ENCODE measurements at places on chromosomes 3 and 15.

DNA sequence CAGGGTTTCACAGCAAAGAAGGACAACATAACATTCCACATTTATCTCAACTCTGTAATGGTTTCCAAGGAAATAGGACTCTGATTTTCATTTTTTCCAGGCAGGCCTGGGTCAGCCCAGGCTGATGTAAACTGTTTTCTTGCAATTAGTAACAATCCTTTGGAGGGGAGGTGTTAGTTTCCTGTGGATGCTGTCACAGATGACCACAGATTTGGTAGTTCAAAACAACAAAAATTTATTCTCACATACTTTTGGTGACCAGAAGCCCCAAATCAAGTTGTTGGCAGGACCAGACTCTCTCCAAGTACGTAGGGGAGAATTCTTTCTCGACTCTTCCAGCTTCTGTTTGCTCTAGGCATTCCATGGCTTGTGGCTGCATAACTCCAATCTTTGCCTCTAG, 88.0 kb downstream of the EDEM1 start:
- DNase-seq = no peak

GRCh38 chr3:57729334-57730045, 26.6 kb upstream of the SLMAP start:
- no peak for DNase-seq

DNA sequence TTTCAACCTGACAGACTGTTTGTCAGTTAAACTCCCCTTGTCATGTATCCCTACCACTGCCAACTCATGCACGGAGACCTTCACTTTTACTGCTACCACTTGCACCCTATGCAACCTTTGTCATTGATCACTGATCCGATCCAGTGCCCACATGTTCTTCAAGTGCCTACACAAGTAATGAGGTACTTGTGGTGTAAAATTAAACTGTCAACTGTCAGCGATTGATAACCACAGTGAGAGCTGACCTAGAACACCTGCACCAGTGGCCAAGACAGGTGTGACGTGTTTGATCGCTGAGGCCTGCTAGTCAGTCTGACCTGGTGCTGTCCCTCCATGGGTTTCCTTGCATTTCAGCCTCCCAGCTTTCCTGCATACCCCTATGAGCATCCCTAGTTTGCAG, 55.6 kb downstream of the MECOM start:
- no peak for DNase-seq

DNA sequence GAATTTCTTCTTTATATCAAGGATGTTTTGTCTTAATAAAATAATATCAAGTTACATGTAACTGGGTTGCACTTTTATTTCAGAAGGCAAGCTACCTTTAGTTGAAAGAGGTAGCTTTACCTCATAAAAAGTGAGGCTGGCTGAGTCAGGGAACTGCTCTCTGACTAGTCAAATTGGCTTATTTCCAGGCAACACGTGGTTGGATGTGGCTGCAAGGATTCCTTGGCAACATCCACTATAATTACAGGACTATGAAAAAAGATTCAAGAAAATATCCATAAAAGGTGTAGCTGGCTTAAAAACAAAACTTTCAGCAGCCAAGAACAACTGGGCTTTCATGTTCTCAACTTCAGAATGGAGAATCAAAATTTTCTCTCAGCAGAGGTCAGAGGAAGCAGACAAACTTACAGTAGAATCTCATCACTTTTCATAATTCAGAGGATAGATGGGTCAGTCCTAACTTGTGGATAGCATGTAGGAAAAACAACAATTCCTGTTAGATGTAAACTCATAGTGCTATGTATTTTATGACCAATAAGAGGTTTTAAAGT, 779.1 kb downstream of the MECOM start:
- DNase-seq = peak; percentile 70

DNA sequence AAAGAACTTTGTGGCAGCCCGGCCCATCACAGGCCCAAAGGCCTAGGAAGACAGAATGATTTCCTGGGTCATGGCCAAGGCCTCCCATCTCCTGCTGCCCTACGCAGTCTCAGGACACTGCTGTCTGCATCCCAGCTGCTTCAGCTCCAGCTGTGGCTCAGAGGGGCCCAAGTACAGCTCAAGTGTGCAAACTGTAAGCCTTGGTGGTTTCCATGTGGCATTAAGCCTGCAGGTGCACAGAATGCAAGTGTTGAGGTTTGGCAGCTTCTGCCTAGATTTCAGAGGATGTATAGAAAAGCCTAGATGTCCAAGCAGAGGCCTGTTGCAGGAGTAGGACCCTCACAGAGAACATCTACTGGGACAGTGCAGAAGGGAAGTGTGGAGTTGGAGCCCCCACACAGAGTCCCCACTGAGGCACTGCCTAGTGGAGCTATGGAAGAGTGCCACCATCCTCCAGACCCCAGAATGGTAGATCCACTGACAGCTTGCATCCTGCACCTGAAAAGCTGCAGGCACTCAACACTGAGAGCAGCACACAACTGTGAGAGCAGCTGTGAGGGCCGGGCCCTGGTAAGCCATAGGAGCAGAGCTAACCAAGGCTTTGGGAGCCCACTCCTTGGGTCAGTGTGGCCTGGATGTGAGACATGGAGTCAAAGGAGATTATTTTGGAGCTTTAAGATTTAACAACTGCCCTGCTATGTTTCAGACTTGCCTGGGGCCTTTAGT, 208.2 kb upstream of the CMC1 start:
- no peak for DNase-seq

DNA sequence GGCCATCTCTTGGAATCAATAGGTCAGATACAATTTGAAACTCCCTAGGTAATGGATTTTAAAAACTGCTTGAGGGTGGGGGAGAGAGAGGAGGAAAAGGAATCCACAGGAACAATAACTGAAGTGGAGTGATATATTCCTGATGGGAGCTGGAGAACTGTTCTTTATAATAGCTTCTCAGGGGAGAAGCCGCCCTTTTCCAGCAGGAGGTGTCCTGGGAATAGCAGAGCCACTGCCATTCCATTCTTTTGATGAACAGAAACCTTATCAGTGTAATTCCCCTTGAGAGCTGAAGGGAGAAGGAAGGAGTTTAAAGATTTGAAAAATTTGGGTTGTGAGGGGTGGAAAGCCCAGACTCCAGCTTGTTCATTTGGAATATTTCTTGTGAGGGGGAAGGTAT, 504.9 kb upstream of the DPH6 start:
- no peak for DNase-seq

- DNase-seq = no peak
Observed at GRCh38 chr15:91783008-91783407, 70.5 kb upstream of the SLCO3A1 start.

DNA sequence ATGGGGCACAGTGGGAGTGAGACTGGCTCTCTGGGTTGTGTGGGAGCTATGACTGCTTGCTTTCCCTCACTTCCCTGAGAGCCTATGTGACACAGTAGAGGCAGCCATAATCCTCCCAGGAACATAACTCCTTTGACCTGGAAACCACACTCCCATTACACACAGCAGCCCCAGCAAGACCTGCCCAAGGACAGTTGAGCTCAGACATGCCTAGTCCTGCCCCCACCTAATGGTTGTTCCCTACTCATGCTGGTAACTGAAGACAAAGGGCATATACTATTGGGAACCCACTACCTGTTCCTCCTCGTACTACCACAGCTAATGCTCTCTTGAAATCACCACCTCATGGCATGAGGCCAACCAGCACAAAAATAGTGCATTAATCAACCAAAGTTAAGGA, 550.4 kb upstream of the ARPP21 start:
- no peak for DNase-seq

DNA sequence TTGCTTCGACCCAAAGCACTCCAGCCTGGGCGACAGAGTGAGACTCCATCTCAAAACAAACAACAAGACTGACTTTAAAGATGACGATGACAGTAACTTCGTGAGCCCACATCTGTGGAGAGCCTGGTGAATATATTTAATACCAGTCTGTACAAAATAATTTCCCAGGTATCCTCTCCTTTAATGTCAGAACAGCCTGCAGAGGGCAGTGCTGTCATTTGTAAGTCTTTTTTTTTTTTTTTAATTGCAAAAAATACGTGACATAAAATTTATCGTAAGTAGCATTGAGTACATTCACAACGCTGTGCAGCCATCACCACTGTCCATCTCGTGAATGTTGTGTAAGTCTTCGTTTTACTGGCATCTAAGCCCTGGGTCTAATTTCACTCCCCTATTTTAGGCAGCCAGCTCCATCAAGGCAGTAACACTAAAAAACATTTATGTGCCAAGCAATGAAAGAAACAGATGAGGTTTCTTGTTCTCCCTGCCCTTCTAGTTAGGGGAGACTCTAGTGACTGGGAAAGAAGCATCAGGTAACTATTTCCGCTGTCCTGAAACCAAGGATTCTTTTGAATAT, 1.4 kb downstream of the HTD2 start:
- no peak for DNase-seq

DNA sequence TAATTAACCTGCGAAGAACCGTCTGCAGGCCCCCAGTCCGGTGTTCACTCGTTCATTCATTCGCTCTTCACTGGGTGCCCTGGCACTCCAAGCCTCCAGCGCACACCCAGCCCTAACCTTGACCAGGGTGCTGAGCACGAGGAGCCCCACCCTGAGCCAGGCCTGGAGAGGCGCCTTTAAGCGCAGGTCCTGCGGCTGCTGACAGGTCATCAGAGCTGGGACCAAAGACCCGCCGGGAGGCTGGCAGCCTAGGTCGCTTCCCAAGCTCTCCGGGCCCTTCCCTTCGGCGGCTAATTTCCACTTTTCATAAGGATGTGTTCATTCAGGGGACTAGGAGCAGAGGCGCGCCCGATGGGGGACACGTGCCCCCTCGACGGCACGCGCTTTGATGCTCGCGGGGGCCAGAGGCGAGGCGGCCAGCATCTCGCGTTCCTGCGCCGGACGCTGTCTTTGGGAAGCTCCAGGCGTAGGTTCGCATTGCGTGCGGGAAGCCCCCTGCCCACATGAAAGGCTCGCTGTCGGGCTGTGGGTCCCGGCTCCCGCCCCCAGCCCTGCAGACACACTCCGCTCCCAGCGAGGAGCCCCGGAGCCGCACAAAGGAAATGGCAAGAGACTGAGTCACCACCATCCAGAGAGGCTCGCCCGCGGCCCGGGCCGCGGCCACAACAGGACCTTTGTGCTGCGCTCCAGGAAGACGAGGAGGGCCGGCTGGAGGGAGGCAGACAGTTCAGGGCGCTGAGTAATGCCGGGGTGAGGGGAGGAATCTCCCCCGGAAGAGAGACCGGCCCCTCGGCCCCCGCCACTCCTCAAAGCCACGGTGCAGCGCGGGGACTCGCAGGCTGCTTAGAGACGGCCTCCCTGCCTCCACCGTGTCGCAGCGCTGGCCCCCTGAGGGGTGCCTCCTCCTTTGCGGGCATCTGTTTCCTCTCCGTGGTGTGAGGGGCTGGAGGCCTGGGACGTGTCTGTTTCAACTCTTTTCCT, 266.4 kb upstream of the HES1 start:
- DNase-seq = no peak

DNA sequence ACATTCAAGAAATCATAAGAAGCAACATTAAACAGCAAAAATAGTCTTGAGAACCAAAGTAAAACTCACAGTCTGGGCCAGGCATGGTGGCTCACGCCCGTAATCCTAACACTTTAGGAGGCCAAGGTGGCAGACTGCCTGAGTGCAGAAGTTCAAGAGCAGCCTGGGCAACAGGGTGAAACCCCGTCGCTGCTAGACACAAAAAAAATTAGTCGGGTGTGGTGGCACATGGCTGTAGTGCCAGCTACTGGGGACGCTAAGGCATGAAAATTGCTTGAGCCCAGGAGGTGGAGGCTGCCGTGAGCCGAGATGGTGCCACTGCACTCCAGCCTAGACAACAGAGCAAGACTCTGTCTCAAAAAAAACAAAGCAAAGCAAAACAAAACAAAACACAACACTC, 117.7 kb upstream of the GOLGA6L6 start:
- no peak for DNase-seq
